Type B pancreatic cell (in vitro differentiated cells): ENCODE measurements at places on chromosomes 6 and 20.

DNA sequence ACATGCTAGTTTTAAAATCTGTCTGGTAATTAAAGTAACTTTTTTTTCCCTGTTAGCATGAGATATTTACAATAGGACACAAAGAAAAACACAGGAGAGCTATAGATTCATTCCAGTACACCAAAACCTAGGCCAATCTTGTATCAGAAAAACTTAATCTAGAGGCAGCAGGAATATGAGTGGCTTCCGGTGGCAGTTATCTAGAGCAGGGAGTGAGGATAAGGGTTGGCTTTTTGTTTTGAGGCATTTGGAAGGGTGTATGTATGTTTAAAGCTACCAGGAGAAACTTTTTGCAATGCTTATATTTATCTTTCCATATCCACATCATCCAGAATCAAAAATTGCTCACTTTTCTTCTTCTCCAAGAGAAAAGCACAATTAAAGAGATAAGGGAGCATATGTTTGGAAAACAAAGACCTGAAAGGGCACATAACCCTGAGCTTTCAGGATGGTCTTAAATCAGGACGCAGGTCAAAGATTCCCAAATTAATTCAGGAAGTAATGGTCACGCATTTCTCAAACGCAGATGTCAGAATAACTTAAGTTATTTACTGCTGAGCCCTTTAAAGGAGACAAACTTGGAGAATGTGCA, 13.1 kb downstream of the TFAP2A start:
- no peak for DNase-seq

DNA sequence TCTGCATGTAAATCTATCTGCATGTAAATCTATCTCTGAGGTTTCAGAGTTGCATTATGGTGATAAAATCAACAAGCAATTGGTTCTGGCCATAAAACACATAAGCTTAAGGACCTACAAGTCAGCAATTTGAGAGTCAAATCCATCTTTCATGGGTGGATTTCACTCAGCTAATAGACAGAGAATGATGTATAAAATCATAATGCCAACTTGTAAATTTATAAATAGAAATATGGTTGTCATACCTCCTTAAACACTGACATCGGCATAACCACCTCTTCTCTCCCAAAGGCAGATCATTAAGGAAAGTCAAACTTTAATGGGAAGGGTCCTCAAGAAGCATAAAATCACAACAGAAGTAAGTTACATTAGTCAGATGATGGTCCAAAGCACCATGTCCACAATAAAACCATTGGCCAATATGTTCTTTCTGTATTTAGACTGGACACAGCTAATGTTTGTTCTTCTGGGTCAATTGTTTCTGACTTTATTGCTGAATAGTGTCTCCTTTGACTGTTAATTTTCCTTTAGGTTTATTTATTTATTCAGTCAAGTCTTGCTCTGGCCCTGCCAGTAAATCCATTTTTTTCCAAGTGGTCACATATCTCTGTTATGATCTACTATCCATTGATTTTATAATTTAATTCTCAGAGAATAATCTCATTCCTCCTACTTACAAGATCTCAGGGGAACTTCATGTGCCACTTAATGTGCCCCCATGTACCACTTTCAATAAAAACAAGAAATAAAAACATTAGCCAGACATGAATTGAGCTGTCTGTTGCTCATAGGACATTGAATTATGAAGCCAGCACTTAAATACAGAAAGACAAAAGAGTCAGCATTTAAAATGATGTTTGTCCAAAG, 382.9 kb upstream of the IRAK1BP1 start:
- DNase-seq = no peak

DNA sequence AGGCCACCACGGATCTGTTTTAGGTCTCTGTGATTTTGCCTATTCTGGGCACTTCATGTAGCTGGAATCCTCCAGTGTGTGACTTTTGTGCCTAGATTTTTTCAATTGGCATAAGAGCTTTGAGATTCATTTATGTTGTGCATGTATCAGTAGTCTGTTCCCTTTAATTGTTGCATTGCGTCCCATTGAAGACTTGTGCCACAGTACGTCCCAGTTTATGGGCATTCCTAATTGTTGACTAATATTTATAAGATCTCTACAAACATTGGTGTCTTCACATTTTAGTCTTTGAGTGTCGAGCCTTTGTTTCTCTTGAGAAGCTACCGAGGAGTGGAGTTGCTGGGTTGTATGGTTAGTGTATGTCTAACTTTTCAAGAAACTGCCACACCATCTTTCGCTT, 704 bp upstream of the FAM210B start:
- DNase-seq = no peak

GRCh38 chr20:63627751-63628245, 897 bp upstream of the GMEB2 start:
- no peak for DNase-seq

DNA sequence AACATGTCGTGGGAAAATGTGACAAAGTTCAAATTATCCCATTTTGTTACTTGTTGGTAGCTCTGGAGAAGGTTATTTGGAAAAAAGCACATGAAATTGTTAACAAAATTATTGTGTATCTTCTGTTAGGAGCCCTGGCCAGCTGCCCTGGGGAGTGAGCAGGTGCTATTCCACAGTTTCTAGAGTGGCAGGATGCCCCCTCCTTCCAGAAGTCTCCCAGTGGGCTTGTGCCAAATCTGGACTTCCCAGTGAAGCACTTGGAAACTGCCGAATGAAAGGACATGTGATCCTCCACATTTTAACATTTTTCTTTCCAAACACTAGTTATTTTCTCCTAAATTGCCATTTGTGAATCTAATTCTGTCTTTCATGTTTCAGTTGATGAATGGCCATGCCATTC, 66.9 kb upstream of the CLDN20 start:
- DNase-seq = no peak

DNA sequence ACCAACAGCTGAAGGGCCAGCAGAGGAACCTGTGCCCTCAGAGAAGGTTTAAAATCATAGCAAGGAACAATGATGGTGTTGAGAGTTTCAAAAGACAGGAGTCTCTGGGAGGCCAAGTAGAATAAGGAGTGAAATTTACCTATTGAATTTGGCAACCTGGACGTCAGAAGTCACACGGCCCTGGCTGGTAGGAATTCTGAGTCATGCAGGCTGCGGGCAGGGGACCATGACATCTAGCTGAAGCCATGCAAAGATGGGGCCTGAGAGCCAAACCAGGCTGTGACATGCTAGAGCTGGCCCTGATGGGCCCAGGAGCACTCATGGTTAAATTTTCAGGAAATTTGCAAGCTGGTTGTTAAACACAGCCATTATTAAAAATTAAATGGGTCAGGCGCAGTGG, 64.0 kb upstream of the SNX9 start:
- no peak for DNase-seq

GRCh38 chr6:158575550-158575949, 15.7 kb downstream of the TMEM181 start:
- no peak for DNase-seq
